ENCODE measurements at places on chromosomes 11 and 22.

- DNase-seq, result no peak
Measured at GRCh38 chr22:24429411-24430365, 2.3 kb downstream of the ADORA2A start.

GRCh38 chr11:39542460-39542859 lies 1917.0 kb downstream of the LRRC4C start:
- DNase-seq, result no peak

DNA sequence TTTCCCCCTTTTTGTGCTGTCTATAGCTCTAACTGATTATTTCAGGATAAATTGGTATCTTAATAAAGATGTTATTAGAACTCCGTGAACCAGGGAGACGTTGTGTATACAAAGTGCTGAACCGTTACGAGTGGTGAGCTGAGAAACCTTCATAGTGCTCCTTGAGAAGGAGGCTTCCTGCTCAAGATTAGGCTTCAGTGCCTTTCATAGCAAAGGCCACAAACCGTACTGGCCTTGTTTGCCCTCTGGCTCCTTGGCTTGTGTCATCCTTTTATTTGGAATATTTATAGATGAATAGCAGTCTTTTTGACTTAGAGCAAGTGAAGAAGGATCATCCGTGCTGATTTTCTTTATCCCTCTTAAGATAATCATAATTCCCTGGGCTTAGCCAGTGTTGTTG lies 16.3 kb downstream of the EIF3L start:
- DNase-seq, result no peak

DNA sequence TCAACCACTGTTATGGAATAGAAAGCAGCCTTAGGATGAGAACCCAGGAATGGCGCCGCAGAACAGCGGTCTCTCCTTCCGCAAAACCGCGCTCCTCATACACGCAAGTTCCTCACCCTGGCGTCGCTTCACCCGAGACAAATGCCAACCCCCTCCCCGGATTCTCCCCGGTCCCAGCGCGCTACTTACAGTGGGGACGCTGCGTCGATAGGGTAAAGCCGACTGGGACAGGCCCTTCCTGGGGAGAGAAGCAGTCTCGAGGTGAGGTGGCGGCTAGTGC lies 287 bp downstream of the RPS13 start:
- DNase-seq, result no peak

- no peak for DNase-seq
Measured at GRCh38 chr11:79244241-79244772, 196.5 kb downstream of the TENM4 start.

DNA sequence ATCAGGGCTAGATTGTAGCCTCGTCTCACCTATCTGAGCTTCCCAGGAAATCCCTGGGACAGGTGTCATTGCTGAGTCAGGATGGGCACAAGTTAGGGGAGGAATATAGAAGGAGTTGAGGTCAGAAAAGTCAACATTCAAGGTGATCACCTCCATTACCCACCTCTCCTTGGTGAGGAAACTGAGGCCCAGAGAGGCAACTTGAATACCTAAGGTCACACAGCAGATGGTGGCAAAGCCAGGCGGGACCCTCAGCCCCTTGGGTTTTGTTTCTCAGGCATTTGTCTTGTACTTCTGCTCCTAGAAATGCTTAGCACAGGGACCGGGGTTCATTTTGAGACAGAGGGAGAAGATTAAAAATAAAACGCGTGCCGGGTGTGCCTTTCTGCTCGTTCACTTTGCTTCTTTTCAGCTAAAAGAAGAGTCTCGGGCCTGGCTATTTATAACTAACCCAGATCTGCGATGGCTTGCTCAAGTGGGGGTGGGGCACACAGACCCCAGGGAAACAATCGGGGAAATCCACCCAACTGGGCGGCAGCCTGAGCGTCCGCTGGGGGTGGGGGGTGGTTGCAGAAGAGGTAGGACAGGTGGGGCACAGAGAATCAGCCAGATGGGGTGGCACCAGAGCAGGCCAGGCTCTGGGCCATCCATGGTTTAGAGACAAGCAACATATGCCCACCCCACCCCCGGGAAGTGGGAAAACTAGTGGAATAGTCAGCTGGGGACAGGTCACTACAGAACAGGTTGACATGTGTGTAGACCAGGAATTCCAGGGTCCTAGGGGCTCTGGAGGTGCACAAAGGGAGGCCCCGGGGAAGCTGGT lies 3.9 kb upstream of the GNAZ start:
- no peak for DNase-seq

GRCh38 chr22:47191671-47192650 lies 429.5 kb downstream of the TBC1D22A start:
- DNase-seq, result no peak

- no peak for DNase-seq
Measured at GRCh38 chr22:49894322-49895054, 23.8 kb downstream of the ALG12 start.

DNA sequence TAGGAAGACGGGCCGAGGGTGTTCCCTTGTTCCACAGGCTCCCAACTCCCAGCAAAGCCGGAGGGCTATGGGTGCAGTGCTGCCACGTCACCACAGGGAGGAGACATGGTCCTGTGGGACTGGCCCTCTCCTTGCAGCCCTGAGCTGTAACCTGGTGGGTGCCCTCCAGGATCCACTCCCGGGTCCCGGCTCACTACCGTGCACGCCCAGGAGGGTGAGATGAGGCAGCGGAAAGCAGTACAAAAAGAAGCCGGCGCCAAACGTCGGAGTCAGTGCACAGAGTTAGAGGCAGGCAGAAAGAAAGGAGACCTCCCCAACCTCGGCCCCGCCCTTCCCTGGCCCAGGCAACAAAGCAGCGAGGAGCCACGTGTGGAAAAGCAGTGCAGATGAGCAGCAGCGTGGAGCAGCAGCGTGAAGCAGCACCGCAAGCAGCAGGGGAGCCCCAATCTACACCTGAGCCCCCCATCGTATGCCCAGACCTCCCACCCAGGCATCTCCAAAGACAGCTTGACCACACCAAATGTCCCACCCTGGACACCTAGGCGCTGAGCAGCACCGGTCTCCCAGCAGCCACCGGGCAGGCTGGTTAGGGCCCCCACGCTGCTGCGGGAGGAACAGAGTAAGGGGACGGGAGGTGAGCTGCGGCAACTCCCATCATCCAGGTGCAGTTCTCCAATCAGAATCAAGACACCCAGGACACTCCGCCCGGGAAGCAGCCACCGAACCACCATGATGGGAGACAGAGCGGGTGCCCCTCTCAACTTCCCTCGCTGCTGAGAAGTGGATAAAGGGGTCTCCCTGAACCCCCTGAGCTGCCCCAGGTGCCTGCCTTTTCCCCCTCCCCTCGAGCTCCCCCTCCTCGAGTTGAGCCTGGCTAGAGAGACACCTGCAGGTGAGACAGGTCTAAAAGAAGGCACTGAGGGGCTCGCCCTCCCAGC lies 28.8 kb downstream of the IGSF9B start:
- peak; percentile 81 for DNase-seq
